ENCODE measurements at places on chromosomes 6 and 20.

DNA sequence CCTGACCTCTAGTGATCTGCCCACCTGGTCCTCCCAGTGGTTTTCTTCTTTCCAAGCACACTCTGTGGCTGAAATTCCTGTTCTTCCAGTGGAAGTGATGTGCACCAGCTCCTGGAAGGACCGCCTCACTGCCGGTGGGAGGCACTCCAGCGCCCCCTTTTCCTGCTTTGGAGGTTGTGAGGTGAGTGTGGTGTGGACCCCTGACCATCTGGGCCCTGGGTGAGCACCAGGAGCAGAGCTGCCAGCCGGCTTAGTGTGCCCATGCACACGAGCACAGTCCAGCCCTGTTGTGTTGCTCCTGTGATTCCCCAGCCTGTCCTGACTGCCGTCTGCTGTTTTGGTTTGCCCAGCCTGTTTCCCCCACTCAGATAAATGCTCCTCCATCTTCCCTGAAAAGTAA is 134.6 kb downstream of the FNDC1 start:
- DNase-seq, result no peak

GRCh38 chr6:27517928-27518787 is 45.3 kb upstream of the ZNF184 start:
- DNase-seq, result no peak

DNA sequence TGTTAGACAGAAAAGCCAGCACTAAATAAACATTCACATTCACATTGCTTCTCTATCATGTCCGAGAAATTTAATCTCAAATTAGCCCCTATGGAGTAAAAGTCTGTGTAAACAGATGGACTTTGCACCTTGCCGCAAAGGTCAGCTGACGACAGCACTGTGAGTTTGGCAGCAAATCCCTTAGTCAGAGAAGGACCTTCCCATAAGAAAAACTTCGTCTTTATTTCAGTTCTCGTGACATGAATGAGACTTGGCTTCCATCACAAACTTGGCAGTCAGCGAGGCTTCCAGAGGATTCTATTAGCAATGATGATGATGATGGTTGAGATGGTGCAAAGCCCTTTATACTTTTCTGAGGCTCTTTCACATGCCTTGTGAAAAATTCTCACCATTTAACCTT is 133.7 kb upstream of the IFNGR1 start:
- DNase-seq, result peak; percentile 11

GRCh38 chr6:150439373-150439772 is 70.6 kb downstream of the IYD start:
- no peak for DNase-seq

- DNase-seq, result no peak
Measured at GRCh38 chr20:43681468-43681942, 14.6 kb downstream of the MYBL2 start.

DNA sequence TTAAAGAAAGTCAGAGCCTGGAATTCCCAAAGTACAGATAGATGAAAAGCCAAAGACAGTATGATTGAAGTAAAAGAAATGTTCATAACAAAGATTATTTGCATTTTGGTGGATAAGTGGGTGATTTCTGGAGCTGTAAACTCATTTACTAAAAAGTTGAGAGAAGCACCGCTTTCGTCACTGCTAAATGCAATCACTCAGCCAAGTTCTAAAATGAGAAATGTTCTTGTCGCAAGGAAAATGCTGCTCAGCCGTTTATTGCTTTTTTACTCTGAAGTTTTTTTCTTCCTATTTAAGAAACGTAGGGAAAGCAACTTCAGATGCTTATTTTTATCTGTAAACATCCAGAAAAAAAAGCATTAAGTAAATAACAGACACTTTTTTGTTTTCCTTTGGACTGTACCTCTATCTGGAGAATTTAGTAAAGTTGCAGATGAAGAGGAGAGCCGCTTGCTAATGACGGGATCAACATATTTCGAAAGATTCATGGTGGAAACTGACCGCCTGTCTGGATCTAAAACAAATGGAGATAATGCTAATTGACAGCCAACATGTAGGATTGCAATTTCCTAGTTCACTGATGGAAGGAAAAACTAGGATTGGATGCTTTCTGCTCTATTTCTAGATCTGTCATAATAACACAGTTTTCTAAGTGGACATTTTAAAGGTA is 93.8 kb upstream of the BCLAF1 start:
- peak; percentile 12 for DNase-seq

DNA sequence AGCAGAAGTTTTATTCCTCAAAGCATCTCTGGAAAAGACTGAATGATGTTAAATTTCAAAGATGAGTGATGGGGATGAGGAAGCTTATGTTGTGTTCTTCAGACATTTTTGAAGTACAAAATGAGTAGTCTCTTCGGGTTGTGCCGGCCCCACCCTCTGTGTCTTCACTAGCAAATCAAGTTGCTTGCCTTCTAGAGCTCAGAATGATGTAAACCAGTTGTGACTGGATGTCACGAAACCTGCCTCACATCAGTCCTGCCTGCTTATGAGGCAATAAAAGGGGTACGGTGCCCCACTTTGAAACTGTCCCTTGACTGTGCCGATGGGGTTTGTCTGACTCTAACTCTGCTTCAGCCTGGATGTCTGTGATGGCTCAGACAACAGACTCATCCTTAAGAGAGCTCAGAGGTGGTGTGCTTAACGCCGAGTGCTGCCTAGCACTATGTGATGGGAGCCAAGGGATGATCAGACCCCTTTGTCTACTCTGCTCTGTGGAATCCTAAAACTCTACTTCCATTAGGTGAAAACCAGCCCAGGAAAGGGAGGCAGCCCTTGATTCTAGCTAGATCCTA is 19.0 kb downstream of the TOMM34 start:
- DNase-seq, result no peak

- DNase-seq, result no peak
Measured at GRCh38 chr20:32496811-32497533, 88.2 kb downstream of the NOL4L start.

DNA sequence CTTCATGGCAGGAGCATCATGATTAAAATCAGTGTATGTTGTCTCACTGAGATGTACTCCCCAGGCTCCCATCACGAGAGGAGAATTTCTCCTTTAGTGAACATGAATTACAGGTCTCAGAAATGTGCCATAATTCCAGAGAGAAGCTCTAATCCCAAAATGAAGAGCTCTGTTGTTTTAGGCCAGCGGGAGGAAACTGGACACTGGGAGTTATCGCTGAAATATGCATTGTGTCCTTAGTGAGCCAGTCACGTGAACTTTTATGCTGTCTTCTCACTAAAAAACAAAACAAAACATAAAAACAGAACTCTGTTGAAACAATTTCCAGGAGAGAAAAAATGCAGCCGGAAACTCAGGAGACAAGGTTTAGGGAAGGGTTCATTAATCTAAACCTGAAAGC is 315.7 kb upstream of the NT5E start:
- no peak for DNase-seq

DNA sequence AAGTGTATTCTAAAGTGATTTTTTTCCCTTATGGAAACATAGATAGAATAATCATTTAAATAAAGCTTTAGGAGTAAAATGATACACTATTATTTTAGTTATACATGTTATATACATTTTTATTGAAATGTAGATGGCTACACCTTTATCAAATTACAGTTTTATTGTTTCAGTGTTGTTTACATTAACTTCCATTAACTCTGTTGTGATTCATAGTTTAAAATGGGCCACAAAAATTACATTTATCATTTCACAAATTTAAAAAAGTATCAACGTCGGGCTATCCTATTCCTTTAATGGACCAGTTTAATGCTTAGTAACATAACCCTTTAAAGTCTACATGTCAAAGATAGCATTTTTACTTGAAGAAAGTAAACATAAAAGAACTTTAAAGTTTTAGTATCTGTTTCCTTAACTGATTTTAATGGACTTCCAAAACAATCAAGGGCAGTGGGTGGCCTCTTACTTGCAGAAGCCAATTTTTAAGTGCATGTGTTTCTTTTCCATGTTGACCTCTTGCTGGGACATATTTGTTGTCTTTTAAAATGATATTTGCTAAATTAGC is 47.8 kb upstream of the FLRT3 start:
- DNase-seq, result no peak

DNA sequence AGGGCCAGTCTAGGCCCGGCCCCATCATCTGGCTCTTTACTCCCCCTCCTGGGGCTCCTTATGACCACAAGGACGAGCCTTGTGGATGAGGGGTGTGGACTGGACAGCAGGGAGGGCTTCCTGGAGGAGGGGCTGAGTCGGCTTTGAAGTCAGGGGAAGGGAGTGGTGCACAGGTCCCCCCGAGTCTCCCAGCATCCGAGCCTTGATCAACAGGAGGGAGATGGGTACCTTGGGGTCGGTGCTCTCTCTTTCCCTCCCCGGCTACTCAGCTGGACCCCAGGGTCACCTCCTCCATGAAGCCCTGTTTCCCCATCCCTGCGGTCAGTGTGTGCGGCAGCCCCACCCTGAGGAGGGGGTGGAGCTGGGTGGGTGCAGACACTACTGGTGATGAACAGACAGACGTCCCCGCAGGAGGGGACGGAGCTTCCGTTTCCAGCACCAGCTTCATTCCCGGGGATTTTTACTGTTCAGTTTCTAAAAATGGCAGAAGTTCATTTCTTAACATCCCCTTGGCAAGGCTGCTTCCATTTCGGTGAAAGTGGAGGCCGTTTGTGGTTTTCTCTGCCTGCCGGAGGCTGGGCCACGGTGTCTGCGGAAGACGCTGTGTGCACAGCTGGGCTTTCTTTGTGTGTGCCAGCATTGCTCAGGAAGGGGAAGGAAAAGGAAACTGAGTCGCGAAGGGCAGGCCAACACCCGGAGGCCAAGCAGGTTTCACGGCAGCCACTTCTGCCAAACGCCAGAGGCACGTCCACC is 19.6 kb downstream of the NTSR1 start:
- DNase-seq, result no peak

- DNase-seq, result no peak
Measured at GRCh38 chr20:13991311-13991710, 897 bp upstream of the SEL1L2 start.

GRCh38 chr6:24699521-24700359 is 19.2 kb downstream of the C6orf62 start:
- peak; percentile 40 for DNase-seq

DNA sequence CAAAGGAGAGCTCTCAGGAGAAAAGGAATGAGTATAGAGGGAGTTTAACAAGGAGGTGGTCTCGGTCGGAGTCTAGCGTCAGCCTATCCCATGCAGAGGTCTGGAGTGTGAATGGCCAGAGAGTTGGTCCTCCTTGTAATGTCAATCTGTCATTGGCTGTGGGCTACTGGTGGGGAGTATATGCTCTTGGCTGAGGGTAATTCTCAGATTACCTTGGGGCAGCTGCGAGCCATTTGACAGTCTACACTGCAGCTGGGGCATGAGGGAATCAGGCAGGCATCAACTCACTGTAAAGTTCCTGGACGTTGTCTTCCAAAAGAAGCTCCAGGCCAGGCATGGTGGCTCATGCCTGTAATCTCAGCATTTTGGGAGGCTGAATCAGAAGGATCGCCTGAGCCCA is 48.1 kb downstream of the EBF4 start:
- DNase-seq, result no peak

GRCh38 chr6:83510791-83511190 is 1.5 kb upstream of the PRSS35 start:
- DNase-seq, result no peak

DNA sequence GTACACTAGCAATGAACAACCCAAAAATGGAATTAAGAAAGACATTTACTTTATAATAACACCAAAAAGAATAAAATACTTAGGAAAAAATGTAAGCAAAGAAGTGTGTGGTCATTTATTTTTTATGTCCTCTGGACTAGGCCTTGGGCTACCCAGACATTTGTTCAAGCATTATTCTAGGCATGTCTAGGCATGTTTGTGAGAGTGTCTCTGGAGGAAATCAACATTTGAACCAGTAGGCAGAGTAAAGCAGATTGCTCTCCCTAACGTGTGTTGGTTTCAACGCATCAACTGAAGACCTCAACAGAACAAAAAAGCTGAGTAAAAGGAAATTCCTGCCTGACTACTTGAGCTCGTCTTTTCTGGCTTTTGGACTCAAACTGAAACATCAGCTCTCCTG is 84.5 kb downstream of the ANKEF1 start:
- DNase-seq, result peak; percentile 22

GRCh38 chr6:107991061-107991460 is 33.1 kb upstream of the SEC63 start:
- DNase-seq, result no peak

GRCh38 chr6:160027931-160028330 is 59.0 kb downstream of the IGF2R start:
- DNase-seq, result no peak

DNA sequence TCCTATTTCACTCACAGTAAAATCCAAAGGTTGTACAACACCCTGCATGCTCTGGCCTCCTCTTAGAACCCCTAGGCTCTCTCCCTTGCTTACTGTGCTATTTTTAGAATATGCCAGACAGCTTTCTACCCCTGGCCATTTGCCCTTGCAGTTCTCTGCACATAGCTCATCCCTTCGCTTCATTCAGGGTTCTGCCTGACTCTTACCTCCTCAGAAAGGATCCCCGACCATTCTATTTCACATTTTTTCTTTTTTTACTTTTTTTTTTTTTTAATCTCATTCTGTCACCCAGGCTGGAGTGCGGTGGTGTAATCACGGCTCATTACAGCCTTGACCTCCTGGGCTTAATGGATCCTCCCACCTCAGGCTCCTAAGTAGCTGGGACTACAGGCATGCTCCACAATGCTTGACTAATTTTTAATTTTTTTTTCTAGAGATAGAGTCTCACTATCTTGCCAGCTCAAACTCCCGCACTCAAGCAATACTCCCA is 33.6 kb downstream of the COMMD7 start:
- no peak for DNase-seq

DNA sequence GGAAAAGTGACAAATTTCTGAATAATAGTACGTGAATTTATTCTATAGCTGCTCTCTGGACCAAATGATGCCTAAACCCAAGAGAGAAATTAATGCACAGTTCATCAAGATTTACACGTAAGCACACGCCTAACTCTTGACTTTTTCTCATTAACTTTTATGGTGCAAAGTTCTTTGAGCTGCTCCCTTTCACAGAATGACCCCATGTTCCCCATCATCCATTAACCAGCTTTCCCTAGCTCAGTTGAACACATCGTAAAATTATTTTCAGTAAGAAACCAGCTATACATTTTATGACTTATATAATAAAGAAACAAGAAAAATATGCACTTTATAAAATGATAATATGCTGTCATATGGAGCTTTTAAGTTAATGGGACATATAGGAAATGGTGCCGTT is 54.3 kb downstream of the ID4 start:
- no peak for DNase-seq

GRCh38 chr6:32692019-32692418 is 25.6 kb upstream of the HLA-DQB1 start:
- DNase-seq, result no peak

Data from fibroblast of mammary gland (primary cell).